ENCODE measurements at places on chromosomes 3 and 15.

DNA sequence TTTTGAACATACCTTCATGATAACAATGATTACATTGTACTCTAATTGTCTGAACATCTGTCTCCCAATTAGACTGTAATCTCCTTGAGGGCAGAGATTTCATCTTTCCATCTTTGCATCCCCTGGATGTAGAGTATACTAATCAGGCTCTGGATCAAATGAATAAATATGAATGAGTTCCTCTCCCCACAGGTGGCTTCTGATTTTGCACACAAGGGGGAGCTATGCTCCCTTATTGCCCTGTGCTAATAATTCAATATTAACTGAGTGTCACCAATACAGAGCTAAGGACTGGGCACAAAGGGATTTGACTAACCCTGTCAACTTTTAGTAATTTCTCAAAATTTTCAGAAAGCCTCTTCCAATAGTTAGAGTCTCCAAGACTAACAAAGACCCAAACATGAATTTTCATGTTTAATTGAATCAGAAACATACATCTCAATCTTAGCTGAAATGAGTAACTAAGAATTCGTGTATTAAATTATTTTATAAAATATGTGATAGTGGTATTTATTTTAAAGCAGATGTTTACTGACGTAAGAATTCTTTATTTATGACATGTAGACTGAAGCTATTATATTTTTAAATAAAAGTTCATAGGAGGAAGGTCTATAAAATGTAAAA, 3.0 kb downstream of the DUOXA1 start:
- no peak for DNase-seq

GRCh38 chr15:101692801-101693598, 31.3 kb downstream of the TARS3 start:
- no peak for DNase-seq

DNA sequence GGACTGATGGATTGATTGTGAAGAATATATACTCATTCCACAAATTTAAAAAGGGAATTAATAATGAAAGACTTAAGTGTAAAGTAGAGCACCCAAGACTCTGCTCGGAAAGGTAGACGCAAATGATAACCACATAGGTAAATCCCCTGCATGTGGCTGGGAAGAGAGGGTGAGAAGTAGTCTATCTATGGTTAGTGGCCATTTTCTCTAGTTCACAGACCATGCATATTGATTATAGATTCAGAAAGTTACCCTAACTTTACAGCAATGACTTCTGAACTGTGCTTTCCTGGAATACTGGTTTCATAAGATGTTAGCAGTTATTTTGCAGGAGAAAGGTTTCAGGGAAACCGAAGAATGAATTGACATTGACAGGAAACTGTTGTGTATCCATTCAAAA, 51.7 kb downstream of the CASR start:
- no peak for DNase-seq

DNA sequence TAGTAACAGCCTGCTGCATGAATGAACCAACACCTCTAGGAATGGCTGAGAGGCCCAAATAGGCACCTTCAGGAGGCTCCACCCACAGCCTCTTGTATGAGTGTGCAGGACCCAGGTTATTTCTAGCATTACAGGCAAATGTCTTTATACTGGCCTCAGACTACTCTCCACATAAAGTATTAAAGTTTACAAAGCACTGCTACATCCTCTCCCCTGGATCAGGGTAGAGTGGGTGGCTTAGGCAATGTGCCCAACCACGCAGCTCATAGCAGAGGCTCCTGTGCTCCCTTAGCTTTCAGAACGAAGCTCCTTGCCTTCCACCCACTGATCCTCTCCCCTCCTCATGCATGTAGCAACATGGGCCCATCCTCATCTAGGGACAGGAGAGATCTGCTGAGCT, 16.3 kb downstream of the TMEM43 start:
- DNase-seq = no peak

DNA sequence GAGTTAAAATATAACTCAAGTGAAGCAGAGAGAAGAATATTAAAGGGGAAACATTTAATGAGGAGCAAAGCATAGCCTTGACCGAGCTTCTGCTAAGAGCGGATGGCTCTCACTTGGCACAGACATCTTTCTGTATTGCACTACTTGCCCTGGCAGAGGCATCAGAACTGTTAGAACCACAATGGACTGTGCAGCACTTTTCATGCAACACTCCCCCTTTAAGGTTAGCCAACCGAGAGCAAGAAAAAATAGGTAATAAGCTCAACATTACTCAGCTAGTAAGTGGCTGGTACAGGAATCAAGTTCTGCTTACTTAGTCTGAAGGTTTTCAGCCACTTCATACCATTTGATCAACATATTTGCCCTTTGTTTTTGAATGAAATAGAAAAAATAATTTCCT, 33.7 kb downstream of the CRTC3 start:
- no peak for DNase-seq

- DNase-seq = no peak
These were observed 12.1 kb downstream of the PCLAF start for GRCh38 chr15:64369078-64369607.

DNA sequence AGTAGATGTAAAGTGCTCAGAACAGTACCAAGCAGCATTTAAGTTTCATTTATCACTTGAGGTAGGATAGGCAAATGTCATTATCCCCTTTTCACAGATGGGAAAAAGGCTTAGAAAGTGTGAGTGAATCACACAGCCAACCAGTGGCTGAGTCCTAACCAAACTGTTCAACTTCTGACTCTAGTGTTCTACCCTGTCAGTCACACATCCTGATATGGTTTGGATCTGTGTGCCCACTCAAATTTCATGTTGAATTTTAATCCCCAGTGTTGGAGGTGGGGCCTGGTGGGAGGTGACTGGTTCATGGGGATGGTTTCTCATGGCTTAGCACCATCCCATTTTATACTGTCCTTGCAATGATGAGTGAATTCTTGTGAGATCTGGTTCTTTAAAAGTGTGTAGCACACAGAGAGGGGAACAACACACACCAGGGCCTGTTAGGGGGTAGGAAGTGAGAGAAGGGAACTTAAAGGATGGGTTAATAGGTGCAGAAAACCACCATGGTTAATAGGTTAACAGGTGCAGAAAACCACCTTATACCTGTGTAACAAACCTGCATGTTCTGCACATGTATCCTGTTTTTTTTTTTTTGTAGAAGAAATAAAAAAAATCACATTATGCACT, 304.7 kb downstream of the SUCLG2 start:
- no peak for DNase-seq

GRCh38 chr15:71709808-71710418, 100.4 kb upstream of the NR2E3 start:
- DNase-seq = no peak

DNA sequence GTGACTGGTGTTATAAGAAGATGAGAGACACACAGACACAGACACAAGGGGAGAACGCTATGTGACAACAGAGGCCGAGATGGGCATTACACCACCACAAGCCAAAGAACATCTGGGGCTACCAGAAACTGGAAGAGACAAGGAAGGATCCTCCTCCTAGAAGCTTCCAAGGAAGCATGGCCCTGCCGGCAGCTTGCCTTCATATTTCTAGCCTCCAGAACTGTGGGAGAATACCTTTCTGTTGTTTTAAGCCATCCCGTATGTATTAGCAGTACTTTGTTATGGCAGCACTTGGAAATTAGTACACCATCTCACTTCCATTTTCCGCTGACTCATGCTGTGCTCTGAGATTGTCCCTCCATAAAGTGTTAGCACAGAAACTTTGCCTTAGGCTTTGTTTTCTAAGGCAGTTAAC, 38.7 kb upstream of the CA12 start:
- DNase-seq = no peak

GRCh38 chr3:122415762-122416654, at the start of gene WDR5B:
TSS of gene WDR5B (minus strand) at chr3:122416062. CDS start at chr3:122415528, 534 bp downstream.
- DNase-seq = peak; percentile 96
